ENCODE measurements at places on chromosomes 1 and 21.
A peak's percentile ranks its signal among the peaks of the same experiment; 100 is the strongest.

DNA sequence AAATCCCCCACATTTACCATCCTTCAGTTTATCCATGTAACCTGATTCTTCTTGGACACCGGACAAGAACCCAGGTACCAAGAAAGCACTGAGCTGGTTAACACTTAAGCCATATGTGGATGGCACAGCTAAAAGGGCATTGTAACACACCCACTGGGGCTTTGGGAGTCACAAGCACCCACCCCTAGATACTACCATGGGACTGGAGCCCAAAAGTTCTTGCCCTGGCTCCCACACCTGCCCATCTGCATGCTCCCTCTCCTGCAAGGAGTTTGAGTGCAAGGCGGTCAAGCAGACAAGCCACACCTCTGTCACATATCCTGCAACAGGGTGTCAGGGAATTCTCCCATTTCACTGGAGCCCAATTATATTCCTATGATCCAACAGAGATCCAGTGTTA, 270.1 kb downstream of the USH2A start:
- H3K4me3 ChIP-seq: no peak overlapping the region
- no peak for DNase-seq
- H3K4me1 ChIP-seq: no peaks in the 10 kb centered on the region
- no peaks in the 10 kb centered on the region for H3K27me3 ChIP-seq
- no peak overlapping the region for H3K27ac ChIP-seq

DNA sequence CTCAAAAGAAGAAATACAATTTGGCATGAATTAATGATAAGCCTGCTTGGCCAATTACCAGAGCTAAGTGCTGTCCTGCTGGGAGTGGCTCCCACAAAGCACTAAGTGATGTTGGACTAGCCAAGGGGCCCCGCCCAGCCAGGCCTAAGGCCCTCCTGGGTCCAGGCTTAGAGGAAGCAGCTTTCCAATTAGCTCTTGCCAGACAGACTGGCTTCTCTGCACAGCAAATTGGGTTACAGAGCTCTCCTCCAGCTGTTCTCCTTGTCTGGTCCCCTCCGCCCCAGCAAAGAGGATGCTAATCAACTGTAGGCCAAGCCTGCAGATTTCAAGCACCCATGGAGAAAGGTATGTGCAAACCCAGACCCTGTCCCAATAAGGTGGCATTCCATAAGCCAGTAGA, 151.9 kb downstream of the DMRTA2 start:
- peaks cover 8% of the 10 kb centered on the region for H3K27me3 ChIP-seq
- no peak overlapping the region for H3K27ac ChIP-seq
- H3K4me3 ChIP-seq: no peak overlapping the region
- no peaks in the 10 kb centered on the region for H3K4me1 ChIP-seq

GRCh38 chr1:162217706-162218105, 148.2 kb downstream of the NOS1AP start:
- H3K36me3 ChIP-seq: no peaks in the 10 kb centered on the region
- no peak for DNase-seq
- peaks cover 51% of the 10 kb centered on the region for H3K4me1 ChIP-seq
- H3K27ac ChIP-seq: peak overlapping the region; percentile 43

GRCh38 chr1:156889802-156890580, 3.5 kb upstream of the PEAR1 start:
- DNase-seq: peak; percentile 79
- H3K27ac ChIP-seq: no peak overlapping the region
- no peaks in the 10 kb centered on the region for H3K36me3 ChIP-seq
- H3K4me3 ChIP-seq: no peak overlapping the region
- H3K4me1 ChIP-seq: peaks cover 24% of the 10 kb centered on the region

- no peak overlapping the region for H3K27ac ChIP-seq
- H3K4me1 ChIP-seq: peaks cover 5% of the 10 kb centered on the region
- no peak overlapping the region for H3K4me3 ChIP-seq
- H3K36me3 ChIP-seq: peaks cover 38% of the 10 kb centered on the region
- no peaks in the 10 kb centered on the region for H3K27me3 ChIP-seq
Observed at GRCh38 chr21:37516998-37517397, 150.4 kb downstream of the DYRK1A start.

DNA sequence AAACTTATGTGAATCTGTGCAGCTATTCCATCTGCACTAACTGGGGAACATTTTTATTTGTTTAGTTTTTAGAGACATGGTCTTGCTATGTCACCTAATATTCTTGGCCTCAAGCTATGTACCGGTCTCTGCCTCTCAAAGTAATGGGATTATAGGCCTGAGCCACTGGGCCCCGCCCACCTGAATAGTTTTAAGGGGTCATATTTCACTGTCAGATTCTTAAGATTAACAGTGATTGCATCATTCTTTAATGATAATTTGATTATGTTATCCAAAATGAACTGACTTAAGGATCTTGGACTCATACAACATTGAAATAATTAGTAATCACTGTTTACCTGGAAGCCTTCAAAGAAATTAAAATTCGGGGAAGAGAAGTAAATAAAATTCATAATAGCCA, 12.6 kb upstream of the KLF18 start:
- peaks cover 6% of the 10 kb centered on the region for H3K4me1 ChIP-seq
- H3K27ac ChIP-seq: no peak overlapping the region
- peaks cover 7% of the 10 kb centered on the region for H3K27me3 ChIP-seq

GRCh38 chr1:18884727-18885126, 17.6 kb downstream of the ALDH4A1 start:
- no peak overlapping the region for H3K27ac ChIP-seq
- H3K27me3 ChIP-seq: no peaks in the 10 kb centered on the region
- H3K4me3 ChIP-seq: no peak overlapping the region
- peaks cover 3% of the 10 kb centered on the region for H3K36me3 ChIP-seq
- no peak for DNase-seq
- no peaks in the 10 kb centered on the region for H3K4me1 ChIP-seq

- no peak for DNase-seq
- H3K4me1 ChIP-seq: peaks cover 72% of the 10 kb centered on the region
- H3K27me3 ChIP-seq: peaks cover 15% of the 10 kb centered on the region
- peak overlapping the region; percentile 34 for H3K4me3 ChIP-seq
Observed at GRCh38 chr1:62285984-62286785, 33.0 kb downstream of the KANK4 start.

- no peaks in the 10 kb centered on the region for H3K36me3 ChIP-seq
- no peak overlapping the region for H3K27ac ChIP-seq
- peaks cover 12% of the 10 kb centered on the region for H3K4me1 ChIP-seq
- no peak overlapping the region for H3K4me3 ChIP-seq
- H3K27me3 ChIP-seq: peaks cover 90% of the 10 kb centered on the region
Observed at GRCh38 chr1:204711103-204711946, 25.8 kb upstream of the LRRN2 start.

- no peak overlapping the region for H3K4me3 ChIP-seq
- H3K27ac ChIP-seq: no peak overlapping the region
- no peaks in the 10 kb centered on the region for H3K36me3 ChIP-seq
- no peaks in the 10 kb centered on the region for H3K27me3 ChIP-seq
- H3K4me1 ChIP-seq: peaks cover 31% of the 10 kb centered on the region
- DNase-seq: no peak
Observed at GRCh38 chr1:233738396-233738795, 124.5 kb downstream of the KCNK1 start.

GRCh38 chr1:2230781-2231531, 2.8 kb downstream of the SKI start:
- DNase-seq: no peak
- H3K27ac ChIP-seq: peak overlapping the region; percentile 96
- peak overlapping the region; percentile 94 for H3K4me3 ChIP-seq
- no peaks in the 10 kb centered on the region for H3K27me3 ChIP-seq

DNA sequence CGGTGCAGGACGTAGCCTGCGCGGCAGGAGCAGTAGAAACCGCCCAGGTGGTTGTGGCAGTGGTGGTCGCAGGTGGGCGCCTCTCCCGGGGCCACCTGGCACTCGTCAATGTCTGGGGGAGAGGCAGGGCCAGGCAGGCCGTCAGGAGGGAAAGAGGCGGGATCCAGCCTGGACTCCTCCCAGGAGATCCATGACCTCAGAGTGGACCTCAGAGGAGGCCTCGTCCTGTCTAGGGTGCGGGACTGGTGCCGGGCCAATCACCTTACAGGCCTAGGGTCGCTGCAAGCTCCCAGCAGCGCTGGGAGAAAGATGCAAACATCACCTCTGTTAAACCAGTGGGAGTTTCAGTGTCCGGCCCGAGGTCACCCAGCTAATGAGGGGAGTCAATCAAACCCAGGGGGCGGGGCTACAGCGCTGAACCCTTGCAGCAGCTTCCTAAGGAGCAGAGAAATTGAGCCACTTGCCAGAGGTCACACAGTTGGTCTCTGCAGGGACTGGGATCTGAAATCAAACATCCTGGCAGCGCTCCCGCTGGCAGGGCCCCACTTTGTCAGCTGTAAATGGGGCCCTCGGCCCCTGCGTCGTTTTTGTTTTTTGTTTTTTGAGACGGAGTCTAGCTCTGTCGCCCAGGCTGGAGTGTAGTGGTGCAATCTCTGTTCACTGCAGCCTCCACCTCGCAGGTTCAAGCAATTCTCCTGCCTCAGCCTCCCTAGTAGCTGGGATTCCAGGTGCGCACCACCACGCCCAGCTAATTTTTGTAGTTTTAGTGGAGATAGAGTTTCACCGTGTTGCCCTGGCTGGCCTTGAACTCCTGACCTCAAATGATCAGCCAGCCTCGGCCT, 1.4 kb downstream of the MASP2 start:
- no peaks in the 10 kb centered on the region for H3K36me3 ChIP-seq
- no peaks in the 10 kb centered on the region for H3K4me1 ChIP-seq
- H3K27ac ChIP-seq: no peak overlapping the region
- no peak for DNase-seq
- H3K4me3 ChIP-seq: no peak overlapping the region
- no peaks in the 10 kb centered on the region for H3K27me3 ChIP-seq

DNA sequence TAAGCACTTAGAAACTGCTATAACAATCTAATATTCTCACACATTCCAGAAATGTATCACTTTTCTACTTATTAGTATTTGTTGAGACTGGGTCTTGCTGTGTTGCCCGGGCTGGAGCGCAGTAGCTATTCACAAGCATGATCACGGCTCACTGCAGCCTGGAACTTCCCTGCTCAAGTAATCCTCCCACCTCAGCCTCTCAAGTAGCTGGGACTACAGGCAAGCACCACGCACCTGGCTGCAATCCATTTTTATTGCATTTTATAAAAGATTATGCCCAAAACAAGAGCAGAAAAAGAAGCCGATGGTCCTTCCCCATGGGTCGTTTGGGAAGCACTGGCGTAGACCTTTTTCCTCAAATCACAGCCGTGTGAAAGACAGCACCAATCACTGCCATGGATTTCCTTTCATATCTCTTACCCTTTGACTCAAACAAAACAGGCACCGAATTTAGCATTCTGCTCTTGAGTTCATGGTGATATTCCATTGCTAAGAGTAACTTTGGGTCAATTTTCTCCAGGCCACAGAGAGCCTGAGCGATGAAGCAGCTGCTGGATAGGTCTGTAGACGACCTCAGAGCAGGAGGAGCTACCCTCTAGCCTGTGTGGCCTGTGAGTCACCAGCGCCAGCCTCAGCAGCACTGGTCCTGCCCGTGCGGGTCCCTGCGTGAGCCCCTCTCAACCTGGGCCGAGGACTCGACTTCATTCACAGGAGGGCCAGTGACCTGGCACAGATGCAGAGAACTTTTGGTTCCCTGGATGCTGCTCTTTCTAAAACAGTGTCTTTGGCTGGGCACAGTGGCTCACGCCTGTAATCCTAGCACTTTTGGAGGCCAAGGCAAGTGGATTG, 80.8 kb downstream of the PIK3CD start:
- DNase-seq: no peak
- H3K27ac ChIP-seq: no peak overlapping the region
- H3K36me3 ChIP-seq: peaks cover 55% of the 10 kb centered on the region
- no peaks in the 10 kb centered on the region for H3K4me1 ChIP-seq

DNA sequence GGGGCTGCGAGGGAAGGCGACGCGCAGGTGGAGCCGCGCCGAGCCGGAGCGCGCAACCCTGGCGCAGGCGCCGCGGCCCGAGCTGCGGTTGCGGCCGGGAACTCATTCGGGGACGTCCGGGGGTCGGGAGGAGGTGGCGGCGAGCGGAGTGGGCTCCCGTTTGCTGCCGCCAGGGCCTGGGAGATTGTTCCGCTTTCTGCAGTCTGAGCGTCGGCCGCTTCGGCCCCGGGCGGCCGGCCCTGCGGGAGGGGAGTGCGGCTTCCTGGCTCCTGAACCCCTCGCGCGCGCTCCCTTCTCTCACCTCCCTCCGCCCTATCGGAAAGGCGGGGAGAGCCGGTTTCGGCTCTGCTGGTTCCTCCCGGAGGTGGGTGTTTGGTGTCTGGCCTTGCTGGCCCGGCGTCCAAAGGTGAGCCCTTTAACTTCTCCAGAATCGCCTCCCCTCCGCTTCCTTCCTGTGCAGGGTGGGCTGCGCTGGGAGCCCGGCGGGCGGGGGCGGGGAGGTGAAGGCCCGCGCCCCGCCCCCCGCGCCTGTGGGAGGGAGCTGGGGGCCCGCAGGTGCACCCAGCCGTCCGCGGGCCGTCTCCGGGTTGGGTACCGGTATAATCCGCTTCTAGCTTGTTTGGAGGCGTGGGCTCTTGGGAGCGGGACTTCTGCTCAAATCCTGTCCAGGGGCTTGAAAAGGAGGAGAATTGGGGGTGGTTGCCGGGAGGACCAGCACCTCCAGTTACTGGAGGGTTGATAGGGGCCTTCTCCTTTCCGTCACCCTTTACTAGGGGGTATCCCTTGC, 683 bp downstream of the LRRC8D start:
- H3K27ac ChIP-seq: peak overlapping the region; percentile 87
- peaks cover 24% of the 10 kb centered on the region for H3K4me1 ChIP-seq
- H3K4me3 ChIP-seq: peak overlapping the region; percentile 84
- peaks cover 8% of the 10 kb centered on the region for H3K27me3 ChIP-seq

DNA sequence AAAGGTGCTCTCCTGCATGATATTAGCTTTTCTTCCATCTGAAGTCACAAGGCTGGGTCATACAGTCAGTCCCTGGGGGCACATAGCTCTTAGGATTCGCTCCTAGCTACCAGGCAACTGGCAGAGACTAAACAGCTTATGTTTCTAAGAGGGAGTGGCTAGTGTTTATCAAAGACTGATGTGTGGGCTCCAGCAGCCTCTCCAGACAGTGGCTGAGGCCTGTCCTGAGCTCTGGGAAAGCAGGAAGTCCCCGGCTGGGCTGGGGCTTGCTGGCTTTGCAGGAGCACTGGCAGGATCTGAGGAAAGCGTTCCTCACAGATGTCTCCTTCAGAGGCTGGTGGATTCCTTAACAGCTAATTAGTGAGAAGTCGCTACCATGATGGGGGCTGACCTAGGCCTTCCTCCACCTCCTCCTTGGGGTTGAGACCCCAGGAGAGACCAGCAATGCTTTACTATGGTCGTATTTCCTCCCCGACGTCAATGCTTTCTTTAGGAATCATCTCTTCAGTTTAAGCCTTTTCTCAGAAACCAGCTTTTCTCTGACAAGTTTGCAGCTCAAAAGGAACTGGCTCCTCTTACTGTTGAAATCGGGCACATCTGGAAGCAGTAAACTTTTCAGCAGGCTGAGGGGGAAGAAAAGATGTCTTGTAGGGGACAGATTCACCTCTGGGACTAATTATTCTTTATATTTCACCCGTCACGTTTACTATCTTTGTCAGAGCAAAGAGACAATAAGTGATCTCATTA, 33.5 kb upstream of the HHAT start:
- peaks cover 62% of the 10 kb centered on the region for H3K4me1 ChIP-seq
- peak overlapping the region; percentile 86 for H3K27ac ChIP-seq

Data from mesothelial cell of epicardium (in vitro differentiated cells).